Cerebellum (tissue), 4 donors: ENCODE measurements at places on chromosomes 13 and 19.

DNA sequence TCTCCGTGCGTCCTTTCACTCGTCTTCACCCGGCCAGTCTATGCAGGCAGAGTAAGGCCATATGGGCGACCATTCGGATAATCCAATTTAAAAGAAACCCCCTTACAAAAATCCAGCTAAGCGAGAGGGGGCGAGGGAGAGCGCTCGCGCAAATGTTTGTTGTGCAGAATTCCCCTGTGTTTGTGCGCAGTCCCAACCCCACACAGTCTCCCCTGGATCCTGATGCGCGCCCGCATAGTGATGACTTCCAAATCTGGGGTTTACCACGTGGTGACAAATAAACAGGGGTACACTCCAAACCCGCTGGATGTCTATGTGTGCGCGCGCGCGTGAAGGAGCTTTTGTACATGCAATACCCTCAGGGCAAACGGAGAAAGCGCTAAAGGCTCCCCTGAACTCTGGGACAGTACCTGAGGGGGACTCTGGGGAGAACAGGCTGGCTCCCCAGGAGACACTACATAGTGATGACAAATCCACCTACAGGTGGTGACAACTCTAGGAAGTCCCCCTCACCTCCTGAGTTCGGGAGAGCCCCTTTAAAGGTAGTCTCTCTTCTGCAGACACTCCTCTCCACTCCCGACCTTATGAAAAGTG lies 8.5 kb downstream of the SOX21 start:
- DNase-seq, result no peak

DNA sequence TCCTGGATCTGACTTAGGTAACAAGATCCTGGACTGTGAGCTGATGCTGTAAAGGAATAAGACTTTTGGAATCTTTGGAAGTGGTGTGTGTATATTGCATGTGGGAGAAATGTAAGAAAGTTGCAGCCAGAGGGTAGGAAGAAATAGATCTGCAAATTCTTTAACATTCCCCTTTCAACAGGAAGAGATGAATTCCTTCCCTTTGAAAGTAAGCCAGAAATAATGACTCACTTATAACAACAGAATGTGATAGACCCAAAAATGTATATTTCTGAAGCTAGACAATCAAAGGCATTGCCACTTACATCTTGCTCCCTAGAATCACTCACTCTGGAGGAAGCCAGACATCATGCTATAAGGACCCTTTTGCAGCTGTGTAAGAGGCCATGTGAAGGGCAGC lies 9.8 kb upstream of the SIAH3 start:
- DNase-seq, result no peak

DNA sequence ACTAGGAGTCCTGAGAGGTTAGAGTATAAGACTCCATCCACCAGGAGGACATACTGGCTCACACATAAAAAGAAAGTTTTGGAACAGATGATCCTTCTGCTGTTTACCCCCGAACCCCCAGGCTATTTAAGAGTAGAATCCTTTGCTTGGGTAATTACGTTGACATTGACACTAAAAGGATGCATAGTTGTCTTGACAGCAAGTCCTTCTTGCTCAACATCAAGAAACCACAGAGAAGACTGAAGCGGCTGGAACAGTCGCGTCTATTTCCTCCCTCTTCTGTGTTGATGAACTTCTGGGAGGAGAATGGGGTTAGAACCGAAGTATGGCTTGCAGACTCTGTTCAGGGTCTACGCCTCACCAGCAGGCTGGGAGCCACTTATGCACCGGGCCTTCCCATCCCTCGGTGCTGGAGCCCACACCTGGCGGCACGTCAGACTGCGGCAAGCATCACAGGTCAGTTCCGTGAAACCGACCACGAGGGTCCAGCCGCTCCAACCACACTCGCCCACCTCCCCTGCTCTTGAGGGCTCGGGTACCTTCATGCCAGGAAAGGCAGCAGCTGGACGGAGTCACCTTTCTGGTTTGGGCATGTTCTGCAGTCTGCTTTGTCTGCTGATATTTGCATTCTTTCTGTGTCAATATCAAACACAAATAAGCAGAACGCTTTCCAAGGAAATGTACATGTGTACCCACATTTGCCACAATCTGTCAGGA lies 42.4 kb upstream of the RANBP3 start:
- DNase-seq, result no peak

GRCh38 chr19:6204866-6205723 lies 69.6 kb downstream of the ACSBG2 start:
- DNase-seq, result no peak

- DNase-seq, result no peak
These were observed 186.8 kb upstream of the SOX1 start for GRCh38 chr13:111880185-111880584.

- DNase-seq, result no peak
These were observed 155.5 kb downstream of the TNFSF13B start for GRCh38 chr13:108425056-108425455.

DNA sequence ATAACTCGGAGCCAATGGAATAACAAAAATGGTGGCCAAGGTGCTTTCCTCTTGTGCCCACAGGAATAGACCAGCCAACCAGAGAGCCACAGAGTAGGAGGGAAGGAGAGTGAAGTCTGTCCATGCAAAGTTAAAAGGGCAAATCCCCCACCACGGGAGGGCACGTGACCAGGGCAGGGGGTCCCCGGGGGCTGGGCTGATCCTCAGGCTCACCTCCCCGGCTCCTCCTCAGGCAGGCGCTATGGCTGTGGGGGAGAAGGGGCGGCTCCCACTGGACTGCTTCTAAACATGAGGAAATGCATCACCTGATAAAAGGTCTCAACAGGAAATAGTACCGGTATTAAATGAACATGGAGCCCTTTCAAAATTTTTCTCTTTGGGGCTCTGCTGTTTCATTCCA lies 73.2 kb upstream of the SLC15A1 start:
- no peak for DNase-seq

GRCh38 chr13:40189898-40190630 lies 476.4 kb downstream of the FOXO1 start:
- no peak for DNase-seq

- DNase-seq, result no peak
These were observed 38.6 kb downstream of the IGFL3 start for GRCh38 chr19:46085888-46086287.

- no peak for DNase-seq
These were observed 12.6 kb downstream of the DACH1 start for GRCh38 chr13:71854401-71854800.

DNA sequence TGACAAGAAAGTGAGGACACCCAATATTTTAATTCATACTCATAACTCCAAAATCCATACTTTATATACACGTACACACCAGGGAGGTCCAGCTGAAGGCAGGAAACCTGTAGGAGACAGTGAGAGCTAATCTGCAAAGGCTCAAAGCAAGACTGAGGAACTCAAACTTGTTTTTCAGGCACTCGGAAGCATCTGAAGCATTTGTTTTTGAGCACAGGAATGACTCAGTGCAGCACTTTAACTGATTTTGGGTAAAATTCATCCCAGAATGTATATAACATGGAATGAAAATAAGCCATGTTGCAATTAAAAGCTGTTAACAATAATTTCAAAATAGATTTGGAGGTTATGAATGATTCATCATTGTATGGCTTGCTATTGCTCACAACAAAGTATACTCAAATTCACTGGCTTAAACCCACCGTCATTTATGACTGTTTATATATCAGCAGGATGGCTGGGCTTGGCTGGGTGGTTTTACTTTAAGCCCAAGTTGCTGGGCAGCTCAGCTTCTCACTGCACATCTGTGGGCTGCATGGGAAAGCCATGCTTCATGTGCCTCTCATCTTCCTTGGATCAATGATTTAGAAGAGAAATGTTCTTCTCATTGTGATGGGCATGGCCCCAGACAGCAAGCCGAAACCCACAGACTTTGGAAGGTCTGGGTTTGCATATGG lies 177.0 kb downstream of the RFC3 start:
- DNase-seq, result no peak

DNA sequence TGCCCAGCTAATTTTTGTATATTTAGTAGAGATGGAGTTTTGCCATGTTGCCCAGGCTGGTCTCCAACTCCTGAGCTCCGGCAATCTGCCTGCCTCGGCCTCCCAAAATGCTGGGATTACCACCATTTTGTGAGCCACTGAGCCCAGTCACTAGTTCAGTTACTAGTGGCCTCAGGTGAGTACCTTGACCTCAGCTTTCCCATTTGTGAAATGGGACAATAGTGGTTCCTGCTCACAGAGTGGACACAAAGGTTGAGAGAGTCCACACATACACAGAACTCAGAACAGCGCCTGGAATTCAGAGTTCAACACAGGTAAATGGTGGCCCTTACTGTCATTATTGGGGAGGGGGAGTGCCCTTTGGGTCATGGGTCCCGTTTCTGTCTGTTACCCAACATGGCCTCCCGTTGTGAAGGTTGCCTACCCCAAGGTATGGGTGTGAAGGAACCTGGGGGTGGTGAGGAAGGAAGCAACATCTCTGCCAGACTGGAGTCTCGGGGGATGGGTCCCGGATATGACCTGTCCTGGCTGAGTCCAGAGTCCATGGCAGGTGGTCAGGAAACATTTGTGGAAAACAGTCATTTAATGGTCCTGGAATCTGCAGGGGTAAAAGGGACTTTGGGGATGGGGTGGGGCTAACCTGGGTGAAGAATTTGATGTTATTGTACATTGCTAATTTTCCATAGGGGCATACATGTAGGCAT lies 11.7 kb upstream of the IRGC start:
- DNase-seq, result no peak

- no peak for DNase-seq
These were observed 19.1 kb upstream of the PDE4C start for GRCh38 chr19:18245297-18245696.

DNA sequence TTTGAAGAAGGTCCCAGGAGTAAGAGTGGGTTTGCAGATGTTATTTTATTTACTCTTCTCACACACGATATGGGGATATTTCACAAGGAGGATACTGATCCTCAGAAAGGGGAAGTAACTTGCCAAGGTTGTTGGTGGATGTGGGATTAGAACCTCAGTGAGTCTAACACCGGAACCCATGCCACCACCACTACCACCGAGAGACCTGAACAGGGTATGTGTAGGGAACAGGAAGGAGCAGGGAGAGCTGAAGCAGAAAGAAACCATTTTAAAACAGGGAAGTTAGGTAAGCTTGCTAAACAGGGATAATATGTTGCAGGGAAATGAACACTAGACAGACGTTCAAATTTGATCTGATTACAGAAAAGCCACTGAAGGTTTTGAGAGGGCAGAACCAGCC lies 11.6 kb upstream of the CEACAM3 start:
- DNase-seq, result no peak

- no peak for DNase-seq
These were observed 625 bp downstream of the ZNF709 start for GRCh38 chr19:12484011-12484370.
